ENCODE measurements at places on chromosomes 12 and 14.

DNA sequence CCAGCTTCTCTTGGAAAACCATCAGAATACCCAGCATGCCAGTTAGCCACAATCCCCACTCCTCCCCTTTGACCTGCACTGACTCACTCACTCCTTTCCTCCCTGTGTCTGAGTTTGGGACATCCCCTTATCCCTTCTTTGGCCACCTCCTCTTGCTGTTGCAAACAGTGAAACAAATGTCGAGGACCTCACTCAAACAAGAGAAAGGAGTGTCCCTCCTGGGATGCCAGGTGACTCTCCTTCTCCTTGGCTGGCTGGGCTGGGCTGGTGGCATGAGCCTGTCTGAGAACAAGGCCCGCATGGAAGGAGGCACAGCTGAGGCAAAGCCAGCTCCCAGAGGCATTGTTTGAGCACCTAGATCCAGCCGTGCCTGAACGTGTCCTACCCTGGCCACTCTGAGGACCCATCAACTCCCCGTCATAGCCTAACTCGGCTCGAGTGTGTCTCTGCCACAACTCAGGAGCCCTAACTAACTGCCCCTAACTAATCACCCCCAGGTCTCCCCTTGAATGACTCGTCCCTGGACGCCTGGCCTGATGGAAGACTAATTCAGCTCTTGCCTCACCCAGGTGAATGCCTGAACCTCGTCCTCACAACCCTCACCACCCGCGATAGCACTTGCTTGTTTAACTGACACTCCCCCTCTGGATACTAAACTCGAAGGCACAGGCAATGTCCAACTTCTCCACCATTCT lies 43.0 kb downstream of the NCOR2 start:
- DNase-seq: peak; percentile 79

- DNase-seq: peak; percentile 9
Observed at GRCh38 chr12:28237423-28237822, 47.2 kb downstream of the CCDC91 start.

- DNase-seq: no peak
Observed at GRCh38 chr12:48613321-48613720, 43.5 kb upstream of the LALBA start.

- DNase-seq: no peak
Observed at GRCh38 chr12:108583991-108584390, 13.9 kb downstream of the TMEM119 start.

GRCh38 chr12:26823390-26823789 lies 9.6 kb downstream of the ITPR2 start:
- peak; percentile 44 for DNase-seq

DNA sequence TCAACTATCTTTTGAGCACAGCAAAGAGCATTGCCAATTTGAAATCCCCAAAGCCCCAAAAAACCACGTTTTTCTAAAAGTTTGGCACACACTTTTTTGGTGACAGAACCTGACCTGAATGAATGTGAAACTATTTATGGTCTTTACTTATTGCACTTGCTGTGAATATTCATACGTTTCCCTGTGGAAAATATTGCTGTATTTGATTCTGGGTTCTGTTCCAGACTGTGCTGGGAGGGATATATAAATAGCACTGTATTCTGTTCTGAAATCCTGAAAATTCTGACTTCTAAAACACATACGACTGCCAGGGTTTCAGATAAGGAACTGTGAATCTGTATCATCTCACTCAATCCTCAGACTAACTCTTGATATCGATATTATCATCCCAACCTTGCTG lies 35.1 kb downstream of the NR1H4 start:
- no peak for DNase-seq

DNA sequence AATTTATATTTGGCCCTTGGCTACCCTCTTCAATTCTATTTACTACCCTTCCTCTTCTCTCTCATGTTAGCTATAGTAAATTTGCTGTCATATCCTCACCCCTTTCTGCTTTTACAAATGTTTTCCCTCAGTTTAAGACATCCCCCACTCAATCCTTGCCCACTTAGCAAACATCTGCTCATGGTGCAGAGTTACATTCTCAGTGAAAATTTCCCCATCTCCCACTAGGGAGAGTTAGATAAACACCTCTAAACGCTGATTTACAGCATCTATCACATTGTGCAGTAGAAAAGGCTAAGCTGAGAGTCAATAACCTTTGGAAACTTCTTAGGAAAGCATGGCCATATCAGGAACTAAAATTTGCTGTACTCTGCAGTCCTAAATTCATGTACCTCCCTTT lies 69.0 kb downstream of the DENND5B start:
- DNase-seq: no peak

DNA sequence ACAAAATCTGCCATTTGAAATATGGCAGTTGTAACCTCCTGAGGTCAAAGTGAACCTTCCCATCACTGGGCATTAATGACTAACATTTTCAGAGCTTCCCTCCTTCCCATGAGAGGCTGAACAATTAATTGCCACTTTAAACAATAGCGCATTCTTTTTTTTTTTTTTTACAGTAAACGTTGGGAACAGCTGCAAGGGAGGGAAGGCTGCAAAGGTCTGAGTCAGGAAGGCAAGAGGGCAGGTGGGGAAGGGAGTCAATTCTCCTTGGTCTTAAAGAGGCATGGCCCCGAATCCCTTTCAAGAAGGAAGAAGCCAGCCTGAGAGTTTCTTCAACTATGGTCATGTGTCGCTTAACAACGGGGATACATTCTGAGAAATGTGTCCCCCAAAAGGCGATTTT lies 41.0 kb upstream of the PLEKHG3 start:
- DNase-seq: no peak

GRCh38 chr14:85358136-85358785 lies 171.7 kb upstream of the FLRT2 start:
- no peak for DNase-seq

DNA sequence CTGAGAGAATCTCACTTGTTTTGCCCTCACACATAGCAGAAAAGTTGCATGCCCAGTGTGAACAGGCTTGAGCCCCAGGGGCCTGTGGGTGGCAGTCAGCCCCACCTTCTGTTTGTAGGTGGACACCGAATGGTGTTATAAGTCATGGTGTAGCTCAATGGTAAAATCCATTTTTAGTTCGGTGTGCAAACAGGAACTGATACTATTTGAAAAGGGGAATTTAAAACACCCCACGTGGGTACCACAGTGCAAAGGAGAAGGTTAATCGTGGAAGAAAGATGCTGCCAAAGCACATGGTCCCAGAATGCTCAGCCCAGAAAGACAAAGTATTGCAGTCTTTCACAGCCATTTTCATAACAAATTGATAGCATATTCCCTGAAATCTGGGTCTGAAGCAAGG lies 71.8 kb upstream of the GZMB start:
- DNase-seq: no peak

- peak; percentile 65 for DNase-seq
Observed at GRCh38 chr14:20630340-20631022, 11.0 kb downstream of the OR6S1 start.

DNA sequence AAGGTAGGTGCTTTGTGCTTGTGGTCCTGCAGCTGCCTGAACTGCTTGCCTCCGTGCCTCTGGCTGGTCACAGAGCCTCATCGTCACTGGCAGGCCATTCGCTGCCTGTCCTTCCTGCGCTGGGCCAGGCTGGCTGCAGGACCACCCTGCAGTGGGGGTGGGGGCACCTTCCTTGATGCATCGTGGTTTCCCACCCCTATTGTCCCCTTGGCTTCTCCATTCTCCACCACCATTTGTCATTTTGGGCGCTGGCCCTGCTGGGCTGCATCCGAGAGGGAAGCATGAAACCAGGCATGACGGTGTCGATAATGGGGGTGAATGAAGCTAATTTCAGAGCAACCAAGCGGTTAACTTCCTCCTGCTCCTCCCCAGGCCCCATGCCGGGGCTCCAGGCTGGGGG lies 127.7 kb downstream of the NRXN3 start:
- DNase-seq: no peak

DNA sequence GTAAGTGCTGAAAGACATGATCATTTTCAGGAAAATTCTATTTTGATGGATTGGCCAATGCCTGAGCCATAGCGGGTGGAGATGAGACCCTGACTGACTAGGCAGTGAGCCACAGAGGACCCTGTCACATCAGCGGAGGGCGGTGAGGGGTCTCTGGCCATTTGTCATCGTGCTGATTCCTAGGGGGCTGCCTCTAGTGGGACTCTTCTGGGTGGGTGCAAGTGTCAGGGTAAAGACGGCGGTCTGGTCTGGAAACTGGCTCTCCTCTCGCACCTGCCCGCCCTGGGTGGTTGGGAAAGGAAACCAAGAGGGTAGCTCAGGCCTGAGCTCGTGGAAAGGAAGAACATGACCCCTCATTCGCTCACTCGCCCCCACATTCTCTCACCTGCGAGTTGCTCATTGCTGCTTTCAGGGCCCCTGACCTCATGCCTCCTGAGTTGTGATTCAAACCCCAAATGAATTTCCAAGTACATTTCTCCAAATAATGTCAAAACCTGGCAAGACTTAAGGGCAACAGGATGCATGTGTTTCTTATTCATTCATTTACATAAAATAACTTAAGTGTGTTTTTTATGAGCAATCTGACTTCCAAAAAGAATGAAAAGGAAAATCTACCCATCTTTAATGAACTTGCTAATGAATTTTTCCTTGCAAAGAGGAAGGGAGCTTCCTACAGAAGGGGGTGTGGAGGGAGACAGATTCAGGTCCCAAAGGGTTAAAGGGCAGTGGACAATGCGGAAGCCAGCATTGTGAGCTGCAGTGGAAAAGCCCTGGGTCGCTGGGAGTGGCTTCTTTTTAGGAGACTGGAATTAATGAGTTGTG lies 12.8 kb downstream of the MEG3 start:
- DNase-seq: no peak

DNA sequence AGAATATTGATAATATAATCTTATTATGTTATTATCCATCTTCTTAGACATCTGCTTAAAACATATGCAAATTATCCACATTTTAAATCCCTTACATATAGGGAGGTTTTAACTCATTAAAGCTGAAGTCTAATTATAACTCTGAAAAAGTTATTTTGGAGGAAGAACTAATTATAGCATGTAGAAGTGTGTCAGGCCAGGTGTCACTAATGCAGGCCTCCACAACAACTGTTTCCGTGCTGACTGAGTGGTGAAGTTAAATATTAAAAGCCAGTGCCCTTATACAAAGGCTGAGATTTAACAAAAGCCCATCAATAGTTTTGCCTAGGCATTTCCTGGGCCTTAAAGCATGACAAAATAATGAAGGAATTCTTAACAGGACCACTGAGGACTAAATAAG lies 157.4 kb downstream of the LRRK2 start:
- no peak for DNase-seq

GRCh38 chr14:73771848-73772638 lies 57.9 kb upstream of the PNMA1 start:
- DNase-seq: no peak

- DNase-seq: peak; percentile 40
Observed at GRCh38 chr12:105331805-105332251, 1.3 kb downstream of the C12orf75 start.

DNA sequence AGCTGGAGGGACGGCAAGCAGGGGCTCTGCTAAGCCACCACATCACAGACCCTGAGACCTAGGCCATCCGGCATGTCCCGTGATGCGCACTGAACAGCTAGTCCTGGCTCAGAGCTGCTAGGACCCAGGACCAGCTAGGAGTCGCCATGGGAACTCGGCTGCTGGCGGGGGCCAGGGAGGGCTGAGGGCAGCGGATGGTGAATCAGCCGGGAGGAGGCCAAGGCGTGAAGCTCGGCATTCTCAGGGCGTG lies 5.1 kb downstream of the AHNAK2 start:
- DNase-seq: peak; percentile 98

DNA sequence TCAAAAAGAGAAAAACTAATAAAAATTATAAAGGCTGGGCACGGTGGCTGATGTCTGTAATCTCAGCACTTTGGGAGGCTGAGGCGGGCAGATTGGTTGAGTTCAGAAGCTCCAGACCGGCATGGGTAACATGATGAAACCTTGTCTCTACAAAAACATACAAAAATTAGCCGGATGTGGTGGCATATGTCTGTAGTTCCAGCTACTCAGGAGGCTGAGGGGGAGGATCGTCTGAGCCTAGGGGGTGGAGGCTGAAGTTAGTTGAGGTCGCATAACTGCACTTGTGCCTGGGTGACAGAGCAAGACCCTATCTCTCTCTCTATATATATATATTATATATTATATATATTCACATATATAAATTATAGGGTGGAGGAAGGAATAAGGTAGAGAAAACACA lies 32.5 kb upstream of the ANO2 start:
- DNase-seq: no peak

- peak; percentile 84 for DNase-seq
Observed at GRCh38 chr12:70660620-70661219, 23.5 kb upstream of the PTPRB start.

DNA sequence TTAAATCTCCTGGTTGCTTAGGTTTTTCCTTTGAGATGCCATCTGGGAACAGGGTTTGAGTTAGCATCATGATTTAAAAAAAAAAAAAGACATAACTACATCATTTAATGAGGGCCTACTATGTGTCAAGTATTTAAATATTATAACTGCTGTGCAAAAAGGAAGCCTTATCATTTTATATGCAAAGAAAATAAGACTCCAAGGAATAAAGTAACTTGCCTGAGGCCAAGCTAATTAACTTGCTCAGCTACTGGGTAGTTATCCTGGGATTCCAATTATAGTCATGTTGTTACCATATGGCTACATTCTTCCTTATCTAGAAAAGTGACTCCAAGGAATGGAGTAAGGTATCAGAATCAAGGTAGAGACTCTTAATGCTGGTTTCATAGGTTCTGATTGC lies 123.5 kb downstream of the SLC41A2 start:
- DNase-seq: no peak

DNA sequence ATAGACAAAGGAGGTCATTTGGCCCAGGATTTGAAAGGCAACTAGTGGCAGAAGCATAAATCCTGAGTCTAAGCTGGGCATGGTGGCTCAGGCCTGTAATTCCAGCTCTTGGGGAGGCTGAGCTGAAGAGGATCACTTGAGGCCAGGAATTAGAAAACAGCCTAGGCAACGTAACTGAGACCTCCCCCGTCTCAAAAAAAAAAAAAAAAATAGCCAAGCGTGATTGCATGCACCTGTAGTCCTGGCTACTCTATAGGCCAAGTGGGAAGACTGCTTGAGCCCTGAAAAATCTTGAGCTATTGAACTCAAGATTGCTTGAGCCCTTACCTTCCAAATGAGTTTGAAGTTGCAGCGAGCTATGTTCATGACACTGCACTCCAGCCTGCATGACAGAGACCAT lies 7.8 kb downstream of the GON7 start:
- DNase-seq: no peak

DNA sequence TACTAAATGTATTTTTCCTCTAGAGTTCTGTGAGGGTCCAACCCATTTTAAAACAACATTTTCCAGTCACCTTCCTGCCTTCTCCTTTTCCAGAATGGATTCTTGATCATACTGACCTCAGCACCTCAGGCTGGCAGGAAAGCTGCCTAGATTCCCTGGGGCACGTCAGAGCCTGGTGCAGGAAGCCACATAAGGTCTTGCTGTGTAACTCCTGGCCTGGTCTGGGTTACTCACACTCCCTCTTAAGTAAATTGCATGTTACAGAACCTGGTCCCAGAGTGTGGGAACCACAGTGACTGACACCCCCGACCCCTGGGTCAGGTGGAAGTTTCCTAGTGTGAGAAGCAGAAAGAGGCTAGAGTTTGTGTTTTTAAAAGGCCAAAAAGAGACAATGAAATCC lies 209.8 kb downstream of the SPTSSA start:
- no peak for DNase-seq

Data from EL (cell line).